ENCODE measurements at places on chromosomes 3 and 15. TPM values are rescaled to one million over a fixed set of nuclear protein-coding genes. Genes with fewer than 3 reads are reported as not detected.

GRCh38 chr3:188590557-188590956 lies 436.6 kb downstream of the LPP start:
- no peaks in the 10 kb centered on the region for H3K36me3 ChIP-seq
- no peak for DNase-seq
- no peak overlapping the region for H3K27ac ChIP-seq
- H3K4me3 ChIP-seq: no peak overlapping the region
- H3K27me3 ChIP-seq: no peaks in the 10 kb centered on the region

DNA sequence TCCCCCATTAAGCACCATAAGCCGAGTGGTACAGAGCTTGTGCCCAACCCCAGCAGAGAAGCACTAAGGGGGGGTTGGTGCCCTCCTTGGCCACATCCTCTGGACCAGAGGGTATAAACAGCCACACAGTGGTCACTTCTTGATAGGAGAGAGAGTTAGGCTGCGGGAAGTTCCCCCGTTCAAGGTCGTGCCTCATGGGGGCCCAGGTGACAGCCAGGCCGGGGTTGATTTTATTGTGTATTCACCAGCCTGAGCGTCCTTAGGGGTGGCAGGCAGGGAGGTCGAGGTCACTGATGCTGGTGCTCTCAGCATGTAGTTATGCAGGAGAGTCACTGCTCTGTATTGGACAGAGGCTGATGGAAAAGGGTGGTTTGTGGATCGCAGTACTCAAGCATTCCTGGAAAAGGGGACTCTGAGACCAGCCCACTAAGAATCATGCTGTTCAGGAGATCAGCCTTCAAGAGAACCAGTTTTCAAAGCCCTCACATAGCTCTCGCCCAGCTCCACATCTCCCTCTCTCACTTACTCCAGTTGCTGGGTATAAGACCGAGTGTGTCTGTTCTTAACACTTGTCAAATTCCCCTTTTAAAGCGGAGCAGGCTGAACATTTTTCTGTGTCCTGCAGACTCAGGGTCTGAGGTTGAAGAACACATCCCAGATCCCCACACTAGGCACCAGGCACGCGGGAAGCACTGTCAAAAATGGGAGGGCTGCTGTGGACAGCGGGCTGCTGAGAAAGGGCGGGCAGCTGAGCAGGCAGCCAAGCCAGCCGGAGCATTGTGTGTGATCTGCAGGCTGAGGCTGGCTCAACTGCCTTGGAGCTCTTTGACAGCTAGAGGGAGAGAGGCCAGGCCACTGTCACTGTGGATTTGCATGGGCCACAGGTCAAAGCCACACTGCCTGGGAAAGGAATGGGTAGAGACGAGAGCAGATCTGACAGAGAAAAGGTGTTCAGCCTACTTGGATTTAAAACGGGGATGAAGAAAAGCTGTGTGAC lies 279.3 kb upstream of the LRRFIP2 start:
- H3K27ac ChIP-seq: no peak overlapping the region
- no peak for DNase-seq
- no peaks in the 10 kb centered on the region for H3K36me3 ChIP-seq
- no peak overlapping the region for H3K4me3 ChIP-seq

DNA sequence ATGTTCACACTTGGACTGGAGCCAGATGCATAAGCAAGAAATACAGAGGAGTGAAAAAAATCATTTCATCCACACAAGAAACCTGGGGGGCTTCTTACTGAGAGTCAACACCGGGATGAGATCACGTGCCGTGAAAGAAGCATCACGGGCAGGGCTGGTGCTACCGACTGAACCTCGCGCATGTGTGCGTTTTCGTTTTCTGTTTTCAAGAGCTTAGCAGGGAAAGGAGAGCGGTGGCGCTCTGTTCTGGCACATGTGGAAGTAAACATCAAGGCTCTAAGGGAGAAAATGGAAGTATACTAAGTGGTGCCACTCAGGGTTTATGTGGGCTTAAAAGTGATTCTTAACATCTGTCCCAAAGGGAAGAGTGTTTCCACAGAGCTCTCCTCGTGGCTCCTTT lies 55.9 kb downstream of the VGLL4 start:
- no peak overlapping the region for H3K4me3 ChIP-seq
- H3K36me3 ChIP-seq: no peaks in the 10 kb centered on the region
- no peak overlapping the region for H3K27ac ChIP-seq
- H3K27me3 ChIP-seq: no peaks in the 10 kb centered on the region

GRCh38 chr15:20345401-20345958 lies 196.1 kb downstream of the GOLGA6L6 start:
- H3K27ac ChIP-seq: no peak overlapping the region
- H3K4me3 ChIP-seq: no peak overlapping the region
- no peaks in the 10 kb centered on the region for H3K36me3 ChIP-seq
- H3K4me1 ChIP-seq: no peaks in the 10 kb centered on the region

GRCh38 chr3:188348435-188349244 lies 194.7 kb downstream of the LPP start:
- H3K4me1 ChIP-seq: peaks cover 28% of the 10 kb centered on the region
- no peak overlapping the region for H3K4me3 ChIP-seq
- H3K27me3 ChIP-seq: no peaks in the 10 kb centered on the region
- DNase-seq: peak; percentile 63
- H3K27ac ChIP-seq: peak overlapping the region; percentile 44
- no peaks in the 10 kb centered on the region for H3K36me3 ChIP-seq

DNA sequence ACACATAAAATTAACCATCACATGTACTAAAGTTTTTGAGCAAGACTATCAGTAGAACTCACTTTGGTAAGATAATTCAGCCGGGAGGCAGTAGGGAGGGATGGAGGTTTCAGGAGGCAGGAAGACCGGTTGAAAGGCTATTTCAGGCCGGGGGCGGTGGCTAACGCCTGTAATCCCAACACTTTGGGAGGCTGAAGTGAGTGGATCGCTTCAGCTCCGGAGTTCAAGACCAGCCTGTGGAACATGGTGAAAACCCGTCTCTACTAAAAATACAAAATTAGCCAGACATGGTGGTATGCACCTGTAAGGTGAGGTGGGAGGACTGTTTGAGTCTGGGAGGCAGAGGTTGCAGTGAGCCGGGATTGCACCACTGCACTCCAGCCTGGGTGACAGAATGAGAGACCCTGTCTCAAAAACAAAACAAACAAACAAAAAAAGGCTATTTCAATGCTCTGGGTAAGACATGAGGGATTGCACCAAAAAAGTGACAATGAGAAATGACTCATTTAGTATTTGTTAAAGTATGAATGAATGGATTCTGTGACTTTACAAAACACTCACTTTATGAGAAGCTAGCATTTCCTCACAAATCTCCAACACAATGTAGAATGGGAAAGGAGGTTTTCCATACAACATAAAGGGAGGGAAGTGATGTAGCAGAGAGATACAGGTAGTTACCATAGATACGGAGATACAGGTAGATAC lies 43.9 kb downstream of the SH3BP5 start:
- no peak overlapping the region for H3K4me3 ChIP-seq
- H3K4me1 ChIP-seq: peaks cover 5% of the 10 kb centered on the region
- H3K27ac ChIP-seq: no peak overlapping the region
- H3K36me3 ChIP-seq: no peaks in the 10 kb centered on the region
- H3K27me3 ChIP-seq: no peaks in the 10 kb centered on the region

- no peak for DNase-seq
- no peaks in the 10 kb centered on the region for H3K27me3 ChIP-seq
- no peaks in the 10 kb centered on the region for H3K4me1 ChIP-seq
These were observed 65.2 kb downstream of the GABRG3 start for GRCh38 chr15:27036210-27036609.

DNA sequence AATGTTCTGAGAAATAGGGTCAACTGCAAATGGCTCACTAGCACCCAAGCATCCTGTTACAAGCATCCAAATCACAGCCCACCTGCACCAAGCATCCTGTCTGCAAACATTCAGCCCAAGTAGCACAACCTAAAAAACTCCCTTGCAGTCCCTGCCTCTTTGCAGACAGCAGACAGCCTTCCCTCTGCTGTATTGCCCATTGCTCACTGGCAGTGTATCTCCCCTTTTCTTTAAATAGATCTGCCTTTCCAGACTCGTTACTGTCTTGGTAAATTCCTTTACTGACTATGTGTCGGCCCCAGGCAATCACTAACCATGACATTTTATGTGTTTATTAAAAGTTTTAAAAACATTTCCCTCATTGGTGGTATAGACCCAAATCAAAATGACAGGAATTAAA lies 155.4 kb downstream of the ADAMTSL3 start:
- H3K4me1 ChIP-seq: no peaks in the 10 kb centered on the region
- no peaks in the 10 kb centered on the region for H3K36me3 ChIP-seq
- no peak for DNase-seq
- peaks cover 12% of the 10 kb centered on the region for H3K27me3 ChIP-seq

DNA sequence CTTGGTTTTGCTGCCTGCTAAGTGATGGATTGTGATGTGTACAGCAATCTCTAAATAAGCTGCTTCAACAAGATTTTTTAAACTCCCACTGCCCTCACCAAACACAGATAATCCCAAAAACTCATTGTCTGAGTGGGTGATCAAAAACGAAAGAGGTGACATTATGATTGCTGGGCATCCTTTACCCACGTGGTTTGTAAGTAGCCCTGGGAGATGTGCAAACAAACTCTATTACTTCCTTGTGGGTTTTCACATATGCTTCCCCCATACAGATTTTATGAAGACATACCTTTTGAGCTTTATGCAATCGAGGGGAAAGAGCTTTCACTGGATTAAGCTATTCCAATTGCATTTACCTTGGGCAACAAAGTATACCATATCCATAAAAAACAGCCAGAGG lies 1000.4 kb downstream of the FHIT start:
- H3K36me3 ChIP-seq: no peaks in the 10 kb centered on the region
- H3K4me3 ChIP-seq: no peak overlapping the region
- no peaks in the 10 kb centered on the region for H3K4me1 ChIP-seq

DNA sequence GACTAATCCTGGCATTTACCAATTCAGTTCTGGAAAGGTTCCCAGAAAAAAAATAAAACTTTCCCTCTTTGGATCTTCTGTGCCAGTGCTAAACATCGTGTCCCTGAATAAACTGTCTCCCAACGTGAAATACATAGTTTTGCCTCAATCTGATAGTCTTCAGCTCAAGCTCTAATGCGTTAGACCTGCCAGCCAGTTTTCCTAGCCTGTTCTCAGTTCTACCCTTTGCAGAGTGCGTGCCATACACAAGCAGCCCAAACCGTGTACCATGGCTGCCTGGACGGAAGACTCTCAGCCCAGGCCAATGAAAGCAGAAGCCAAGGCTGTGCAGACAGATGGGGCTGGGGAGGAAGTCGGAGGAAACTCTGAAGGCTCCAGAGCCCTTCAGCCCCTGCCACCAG lies 11.4 kb upstream of the OCA2 start:
- H3K27me3 ChIP-seq: no peaks in the 10 kb centered on the region
- peaks cover 4% of the 10 kb centered on the region for H3K36me3 ChIP-seq
- H3K4me3 ChIP-seq: no peak overlapping the region
- H3K27ac ChIP-seq: no peak overlapping the region
- DNase-seq: no peak

DNA sequence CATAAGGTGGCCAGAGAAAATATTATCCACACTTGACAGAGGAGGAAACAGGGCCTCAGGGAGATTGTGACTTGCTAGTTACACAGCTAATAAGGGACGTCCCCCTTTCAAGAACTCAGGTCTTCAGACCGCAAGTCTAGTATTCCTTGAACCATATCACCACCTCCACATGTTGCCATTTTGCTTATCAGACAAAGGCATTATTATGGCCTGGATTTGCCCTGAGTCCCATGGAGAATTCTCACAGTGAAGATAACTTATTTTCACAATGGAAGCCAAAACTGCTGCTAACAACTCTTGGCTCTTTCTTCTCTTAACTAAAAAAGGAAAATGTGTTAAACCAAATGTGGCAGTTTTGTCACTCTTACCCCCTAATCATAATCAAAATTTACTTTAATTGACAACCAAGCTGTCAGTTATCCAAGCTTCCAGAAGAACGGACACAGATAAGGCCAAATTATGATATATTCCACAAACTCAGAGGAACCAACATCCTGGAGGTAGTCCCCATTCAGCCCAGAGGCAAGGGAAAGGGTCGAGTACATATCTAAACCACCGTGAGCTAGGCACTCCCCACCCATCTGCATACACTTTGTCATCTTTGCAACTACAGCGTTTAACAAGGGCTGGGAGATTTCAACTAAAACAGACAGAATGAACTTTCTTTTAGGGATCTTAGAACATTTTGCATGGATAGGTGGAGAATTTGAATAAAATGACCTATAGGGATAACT lies 63.6 kb upstream of the THBS1 start:
- peaks cover 11% of the 10 kb centered on the region for H3K27me3 ChIP-seq
- no peak for DNase-seq
- H3K4me3 ChIP-seq: no peak overlapping the region
- no peak overlapping the region for H3K27ac ChIP-seq
- H3K36me3 ChIP-seq: no peaks in the 10 kb centered on the region

- H3K27ac ChIP-seq: no peak overlapping the region
- H3K36me3 ChIP-seq: no peaks in the 10 kb centered on the region
- peaks cover 5% of the 10 kb centered on the region for H3K4me1 ChIP-seq
- H3K27me3 ChIP-seq: no peaks in the 10 kb centered on the region
- H3K4me3 ChIP-seq: no peak overlapping the region
These were observed 53.4 kb upstream of the LRIG1 start for GRCh38 chr3:66554178-66554577.

- H3K27me3 ChIP-seq: peaks cover 14% of the 10 kb centered on the region
- no peaks in the 10 kb centered on the region for H3K36me3 ChIP-seq
- no peak for DNase-seq
- no peak overlapping the region for H3K4me3 ChIP-seq
- H3K4me1 ChIP-seq: peaks cover 17% of the 10 kb centered on the region
These were observed 238.0 kb downstream of the XXYLT1 start for GRCh38 chr3:195032955-195033354.

DNA sequence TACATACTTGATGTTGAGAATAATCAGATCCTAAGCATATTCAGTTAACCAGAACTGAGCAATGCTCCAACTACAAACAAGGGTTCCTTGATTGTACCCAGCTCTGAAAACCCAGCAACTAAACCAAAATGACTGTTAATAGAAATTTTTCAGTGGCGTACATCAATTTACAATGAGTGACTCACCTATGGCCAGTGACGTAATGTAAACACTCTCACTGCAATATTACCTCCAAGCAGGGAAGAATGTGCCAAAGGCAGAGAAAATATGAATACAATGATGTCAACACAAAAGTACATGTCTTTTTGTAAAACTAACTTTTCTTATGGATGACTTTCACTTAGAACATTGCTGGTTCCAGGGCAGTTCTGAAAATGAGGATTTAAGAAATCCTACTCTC lies 611.3 kb downstream of the EDEM1 start:
- H3K27ac ChIP-seq: no peak overlapping the region
- no peaks in the 10 kb centered on the region for H3K36me3 ChIP-seq
- no peak for DNase-seq
- peaks cover 8% of the 10 kb centered on the region for H3K4me1 ChIP-seq
- H3K27me3 ChIP-seq: no peaks in the 10 kb centered on the region

The IQGAP1 gene
- total RNA-seq: 113 TPM

The RAD51 gene
- 20.9 TPM for total RNA-seq

The GP5 gene
- total RNA-seq: 0.15 TPM

The C3orf20 gene
- 0.20 TPM for total RNA-seq

The AHSG gene
- total RNA-seq: 1.6 TPM

The DPPA4 gene
- total RNA-seq: 0.27 TPM
